ENCODE measurements at places on chromosomes 12 and 14.

DNA sequence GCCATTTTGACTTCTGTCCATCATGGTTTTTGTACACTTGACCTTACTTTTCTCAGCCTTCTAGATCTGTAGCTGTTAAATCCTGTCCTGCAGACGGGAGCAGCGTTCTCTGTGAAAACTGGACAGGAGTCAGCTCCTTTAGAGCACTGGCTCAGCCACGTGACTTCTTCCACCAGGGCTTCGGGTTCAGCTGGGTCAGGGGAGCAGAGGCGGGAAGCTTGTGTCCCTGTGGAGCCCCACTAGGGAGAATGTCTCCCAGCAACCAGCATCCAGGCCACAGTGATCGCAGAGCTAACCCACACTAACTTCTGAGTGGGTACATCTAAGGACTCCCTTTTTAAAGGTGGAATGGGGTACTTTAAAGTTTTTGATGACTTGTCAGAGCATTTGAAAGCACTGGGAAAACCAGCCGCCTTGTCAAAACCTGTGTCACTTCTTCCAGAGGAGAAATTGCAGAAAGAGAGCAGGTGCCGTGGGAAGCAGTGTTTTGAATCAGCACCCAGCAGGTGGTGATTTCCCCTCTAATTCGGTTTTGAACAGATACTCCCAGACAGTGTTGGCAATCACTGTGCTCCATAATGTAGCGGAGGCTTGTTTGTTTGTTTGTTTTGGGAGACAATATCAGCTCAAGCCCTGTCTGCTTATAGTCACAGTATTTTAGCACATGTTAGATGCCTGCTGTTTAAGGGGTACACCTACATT lies 17.9 kb downstream of the DERA start:
- DNase-seq, result no peak

- no peak for DNase-seq
Observed at GRCh38 chr12:132596016-132596415, 14.4 kb downstream of the LRCOL1 start.

GRCh38 chr12:5715021-5715420 lies 230.0 kb downstream of the ANO2 start:
- DNase-seq, result no peak

- DNase-seq, result no peak
Observed at GRCh38 chr14:42994051-42994736, 1387.5 kb downstream of the LRFN5 start.

GRCh38 chr12:122788387-122788786 lies 14.0 kb downstream of the CCDC62 start:
- no peak for DNase-seq

GRCh38 chr12:42422785-42423184 lies 96.8 kb downstream of the PPHLN1 start:
- DNase-seq, result no peak

DNA sequence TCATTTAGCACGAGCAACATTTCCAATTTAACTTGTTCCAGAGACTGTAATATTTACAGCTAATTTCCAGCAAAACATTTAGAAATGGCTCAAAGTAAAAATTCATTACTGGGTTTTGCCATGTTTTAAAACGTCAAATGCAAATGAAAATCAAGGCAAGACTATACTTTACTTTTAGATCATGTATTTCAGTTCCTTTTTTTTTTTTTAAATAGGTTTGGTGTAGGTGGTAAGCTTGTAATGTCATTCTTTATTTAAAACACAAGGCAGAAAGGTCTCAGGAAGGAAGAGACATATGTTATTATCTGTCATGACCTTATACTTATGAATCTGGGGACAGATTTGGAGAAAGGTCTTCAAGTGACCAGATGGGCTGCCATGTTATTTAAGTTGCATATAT lies 54.1 kb downstream of the GRIP1 start:
- no peak for DNase-seq

DNA sequence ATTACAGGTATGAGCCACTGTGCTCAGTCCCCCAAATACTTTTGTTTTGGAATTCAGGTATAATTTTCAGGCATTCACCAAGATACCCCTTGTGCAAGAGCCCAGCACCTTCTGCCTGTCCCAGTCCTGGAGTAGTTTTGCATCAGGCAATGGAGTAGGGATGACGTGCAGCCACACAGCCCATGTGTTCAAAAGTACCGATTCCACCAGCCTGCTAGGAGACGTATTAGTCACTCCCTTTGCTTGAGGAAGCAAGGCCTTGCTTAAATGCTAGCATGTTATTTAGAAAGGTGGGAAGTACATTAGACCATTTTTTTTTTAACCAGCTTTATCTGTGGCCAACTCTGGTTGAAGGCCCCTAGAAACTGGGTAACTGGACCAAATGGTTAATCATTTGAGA lies 15.0 kb upstream of the GALNT16 start:
- DNase-seq, result no peak

GRCh38 chr12:1360441-1361210 lies 233.8 kb downstream of the FBXL14 start:
- no peak for DNase-seq

DNA sequence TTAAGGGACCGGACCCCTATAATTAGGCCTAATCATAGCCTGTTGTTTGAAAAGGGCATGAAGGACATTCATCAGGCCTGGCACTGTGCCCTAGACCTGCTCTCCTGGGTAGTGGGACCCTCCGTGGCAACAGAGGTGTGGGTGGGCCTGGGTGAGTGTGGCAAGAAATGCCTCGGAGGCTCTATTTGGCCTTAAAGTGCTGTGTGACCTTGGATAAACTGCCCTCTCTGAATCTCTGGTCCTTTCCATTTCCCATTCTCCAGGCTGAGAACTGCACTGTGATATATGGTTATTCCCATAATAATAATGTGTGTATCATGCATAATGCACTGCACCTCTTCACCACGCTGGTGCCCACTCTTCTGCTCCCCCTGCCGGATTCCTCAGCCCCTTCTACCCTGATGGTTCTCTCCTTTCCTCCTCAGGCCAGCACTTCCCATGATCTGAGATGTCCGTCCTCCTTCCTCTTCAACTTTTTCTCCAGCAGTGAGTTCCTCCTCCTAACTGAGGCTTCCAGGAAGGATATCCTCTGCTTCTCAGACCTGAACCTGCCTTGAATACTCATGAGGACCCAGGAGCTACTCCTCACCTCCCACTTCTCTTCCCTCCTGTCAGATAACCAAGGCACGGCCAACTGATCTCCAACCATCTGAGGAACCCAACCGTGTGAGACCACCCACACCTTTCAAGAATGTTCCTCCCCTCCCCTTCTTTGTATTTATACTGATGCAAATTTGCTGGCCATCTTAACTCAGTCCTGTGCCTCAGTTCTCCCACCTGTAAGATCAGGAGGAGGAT lies 111.0 kb upstream of the PZP start:
- no peak for DNase-seq

DNA sequence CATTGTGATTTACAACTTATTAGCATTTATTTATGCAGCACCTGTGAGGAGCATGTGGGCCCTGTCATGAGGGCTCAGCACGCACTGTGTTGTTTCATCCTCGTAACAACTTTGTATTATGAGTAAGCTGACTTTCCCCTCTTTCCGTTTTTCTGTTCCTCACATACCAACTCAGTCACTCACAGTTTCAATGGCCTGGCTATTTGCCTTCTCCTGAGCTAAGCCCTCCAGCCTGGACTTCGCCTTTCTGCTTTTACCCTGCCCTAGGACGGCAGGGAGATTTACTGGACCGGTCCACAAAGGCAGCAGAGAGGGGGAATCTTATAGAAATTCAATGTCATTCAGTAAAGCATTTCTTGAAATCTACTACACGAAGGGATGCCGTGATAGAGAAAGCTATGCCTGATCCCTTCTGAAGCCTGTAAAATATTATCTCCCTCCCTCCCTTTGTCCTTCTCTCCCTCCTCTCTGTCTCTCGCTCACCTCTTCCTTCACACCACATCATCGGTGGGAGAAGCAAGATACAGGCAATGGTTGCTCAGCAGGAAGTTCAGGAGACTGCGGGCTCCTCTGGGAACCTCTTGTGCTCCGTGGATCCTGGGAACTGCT lies 219.2 kb upstream of the TBX3 start:
- DNase-seq, result no peak

DNA sequence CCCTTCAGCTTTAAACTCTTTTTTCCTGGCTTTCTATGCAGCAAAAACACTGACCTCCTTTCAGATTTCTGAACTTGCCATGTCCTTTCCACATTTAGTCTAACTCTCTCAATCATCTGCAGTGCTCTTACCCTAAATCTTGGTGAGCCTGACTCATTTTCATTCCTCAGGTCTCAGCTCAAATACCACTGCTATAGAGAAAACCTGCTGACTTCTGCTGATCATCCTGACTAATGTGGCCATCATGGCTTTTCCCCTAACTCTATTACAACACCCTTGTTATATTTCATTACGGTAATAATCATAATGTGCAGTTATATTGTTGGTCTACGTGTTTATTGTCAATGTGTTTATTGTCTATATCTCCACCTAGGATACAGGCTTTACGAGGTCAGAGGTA lies 207.3 kb upstream of the OR4E1 start:
- no peak for DNase-seq

- DNase-seq, result no peak
Observed at GRCh38 chr14:91055016-91055415, 5.4 kb downstream of the RPS6KA5 start.

DNA sequence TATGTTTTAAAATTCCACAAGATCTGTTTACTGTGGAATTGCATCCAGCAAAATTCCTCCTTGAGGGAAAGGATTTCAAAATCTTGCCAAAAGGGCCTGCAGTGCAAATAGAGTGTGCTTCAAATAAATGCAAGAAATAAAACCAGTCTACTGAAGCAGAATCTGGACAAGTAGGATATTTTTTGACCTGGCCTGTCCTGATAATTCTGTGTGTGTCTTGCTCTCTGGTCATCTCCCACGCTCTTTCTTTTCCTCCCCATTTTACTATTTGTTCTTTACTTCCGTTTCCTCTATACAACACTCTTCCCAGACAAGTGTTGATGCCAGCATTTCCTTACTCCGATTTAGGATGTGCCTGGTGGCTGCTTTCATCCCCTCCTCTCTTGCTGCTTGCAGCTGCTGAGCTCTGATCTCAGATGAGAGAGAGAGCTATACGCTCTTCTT lies 115.9 kb downstream of the GPR135 start:
- DNase-seq, result no peak

- no peak for DNase-seq
Observed at GRCh38 chr12:102064476-102064875, 2.7 kb upstream of the WASHC3 start.

DNA sequence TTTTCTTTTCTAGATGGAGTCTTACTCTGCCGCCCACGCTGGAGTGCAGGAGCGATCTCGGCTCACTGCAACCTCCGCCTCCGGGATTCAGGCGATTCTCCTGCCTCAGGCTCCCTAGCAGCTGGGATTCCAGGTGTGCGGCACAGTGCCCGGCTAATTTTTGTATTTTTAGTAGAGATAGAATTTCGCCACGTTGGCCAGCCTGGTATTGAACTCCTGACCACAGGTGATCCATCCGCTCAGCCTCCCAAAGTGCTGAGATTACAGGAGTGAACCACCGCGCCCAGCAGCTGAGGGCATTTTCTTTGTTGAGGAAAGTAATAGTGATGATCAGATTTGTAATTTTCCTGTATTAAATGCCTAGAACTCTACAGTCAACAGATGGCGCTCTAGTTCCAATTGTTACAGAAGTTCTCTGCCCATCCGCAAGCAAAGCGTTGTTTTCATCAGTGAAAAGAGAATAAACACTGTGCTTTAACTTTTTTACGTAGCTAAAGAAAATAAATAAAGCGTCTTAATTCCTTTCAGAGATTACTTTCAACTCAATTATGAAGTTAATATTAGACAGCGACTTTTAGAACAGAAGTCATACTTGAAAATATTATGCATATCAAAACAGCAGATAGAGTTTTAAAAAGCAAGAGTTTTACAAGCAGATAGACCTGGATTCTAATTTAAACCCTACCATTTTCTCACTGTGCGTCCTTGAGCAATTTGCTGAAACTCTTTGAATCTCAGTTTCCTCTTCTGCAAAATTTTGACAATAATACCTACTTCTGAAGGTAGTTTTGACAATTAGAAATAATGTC lies 335.1 kb downstream of the DUSP6 start:
- peak; percentile 13 for DNase-seq

GRCh38 chr12:123905319-123905925 lies 67.2 kb downstream of the CCDC92 start:
- peak; percentile 67 for DNase-seq

GRCh38 chr12:57142727-57143126 lies 4.7 kb downstream of the LRP1-AS start:
- DNase-seq, result no peak

GRCh38 chr12:20486233-20486632 lies 117.9 kb downstream of the PDE3A start:
- DNase-seq, result no peak

GRCh38 chr14:49297102-49297501 lies 289.1 kb downstream of the RPS29 start:
- DNase-seq, result no peak

DNA sequence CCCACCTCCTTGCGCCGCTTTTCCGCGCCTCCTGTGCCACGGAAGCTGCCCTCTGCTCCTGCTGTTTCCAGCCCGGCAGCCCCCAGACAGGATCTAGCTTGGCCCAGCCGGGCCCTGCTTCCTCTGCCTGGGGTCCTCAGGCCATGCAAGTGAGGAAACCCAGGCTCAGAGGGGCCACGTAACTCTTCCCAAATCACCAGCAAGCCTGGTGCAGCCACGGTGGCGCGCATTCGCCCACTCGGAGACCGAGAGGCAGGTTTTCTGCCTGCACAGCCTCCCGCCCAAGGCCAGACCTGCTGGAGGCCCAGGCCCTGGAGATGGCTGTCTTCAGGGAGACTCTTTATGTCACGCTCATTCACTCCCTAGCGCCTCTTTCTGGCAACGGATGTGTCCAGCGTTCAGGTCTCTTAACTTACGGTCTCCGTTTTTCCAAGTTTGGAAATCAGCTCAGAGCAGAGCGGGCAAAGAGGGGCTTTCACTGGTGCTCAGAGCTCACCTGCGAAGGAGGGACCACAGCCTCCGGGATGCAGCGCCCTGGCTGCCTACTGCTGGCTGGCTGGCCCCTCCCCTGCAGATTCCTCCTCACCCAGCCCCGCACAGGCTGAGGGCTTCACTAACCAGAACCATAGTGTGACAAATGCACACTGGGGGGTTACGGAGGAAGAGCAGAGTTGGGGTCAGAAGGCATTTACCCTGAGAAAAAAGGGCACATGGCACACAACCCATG lies 20.6 kb upstream of the CEP170B start:
- DNase-seq, result no peak

GRCh38 chr14:99727096-99727870 lies 43.2 kb downstream of the CYP46A1 start:
- DNase-seq, result no peak

DNA sequence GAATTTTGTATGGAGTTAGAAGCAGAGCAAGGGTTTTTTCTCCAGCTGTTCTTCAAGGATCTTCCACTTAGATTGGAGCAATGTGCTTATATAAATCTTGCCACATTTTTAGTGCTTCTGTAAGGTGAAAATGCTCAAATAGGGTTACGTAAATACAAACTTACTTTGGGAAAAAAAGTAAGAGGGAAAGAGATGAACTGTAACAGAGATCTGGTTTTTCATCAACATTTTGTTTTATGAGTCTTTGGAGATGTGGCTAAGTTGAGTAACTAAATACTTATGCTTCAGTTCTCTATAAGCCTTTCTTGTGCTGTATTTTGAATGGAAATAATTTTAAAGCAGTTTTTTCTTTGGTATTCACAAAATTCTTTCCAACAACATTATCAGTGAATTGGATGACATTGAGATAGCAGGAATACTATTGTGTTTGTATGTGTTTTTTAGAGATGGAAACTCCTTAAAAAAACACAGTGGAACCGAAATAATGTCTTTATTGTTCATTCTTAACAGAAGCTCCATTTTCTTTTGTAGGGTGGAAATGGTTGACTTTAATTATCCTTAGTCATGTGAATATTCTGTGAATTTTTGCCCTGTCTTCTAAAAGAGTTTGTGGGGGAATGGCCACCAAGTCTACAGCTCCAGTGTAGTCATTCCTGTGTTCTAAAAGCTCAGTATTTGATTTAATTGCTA lies 45.7 kb downstream of the NPAS3 start:
- DNase-seq, result no peak

Measured in activated naive CD4-positive, alpha-beta T cell treated with Interleukin-2 at 50 U/mL for 16 hours (primary cell).